ENCODE measurements at places on chromosomes 7 and 10. TPM values are rescaled to one million over a fixed set of nuclear protein-coding genes. Genes with fewer than 3 reads are reported as not detected.

The TMEM236 gene
- 2.1 TPM for total RNA-seq

The BTRC gene
- 16.4 TPM for total RNA-seq

The MEIG1 gene
- 3.5 TPM for total RNA-seq

The ACTR3C gene
- 13.0 TPM for total RNA-seq

The JCAD gene
- total RNA-seq = 41.9 TPM

The ANKRD30A gene
- total RNA-seq = not detected

The ODAD2 gene
- total RNA-seq = 12.1 TPM

The PPP3CB gene
- 65.0 TPM for total RNA-seq

The NEUROG3 gene
- not detected for total RNA-seq

The SNX10 gene
- 12.2 TPM for total RNA-seq

The TMEM270 gene
- total RNA-seq = 1.1 TPM

The ZNF488 gene
- total RNA-seq = 0.64 TPM

The PLPP4 gene
- total RNA-seq = 0.18 TPM

The PCDH15 gene
- total RNA-seq = 16.9 TPM

The CCDC3 gene
- 11.7 TPM for total RNA-seq

The SCIN gene
- total RNA-seq = 16.4 TPM

The TLX1 gene
- not detected for total RNA-seq

The MACROH2A2 gene
- 19.3 TPM for total RNA-seq

The CACUL1 gene
- total RNA-seq = 66.3 TPM

The NME8 gene
- 0.28 TPM for total RNA-seq

The ARL4A gene
- 31.7 TPM for total RNA-seq

The SUGCT gene
- 4.2 TPM for total RNA-seq

The MINDY4 gene
- total RNA-seq = 13.3 TPM

The RNF32 gene
- total RNA-seq = 2.7 TPM

The AMZ1 gene
- 8.3 TPM for total RNA-seq

The FXYD4 gene
- not detected for total RNA-seq

The ECHDC3 gene
- 37.9 TPM for total RNA-seq

The TAS2R5 gene
- total RNA-seq = 1.2 TPM

The IGFBP1 gene
- total RNA-seq = not detected

The GRK5 gene
- 42.7 TPM for total RNA-seq

The CTAGE6 gene
- 2.0 TPM for total RNA-seq

The LIPN gene
- 0.34 TPM for total RNA-seq

The TSPAN14 gene
- 67.3 TPM for total RNA-seq

The FGFBP3 gene
- 2.3 TPM for total RNA-seq

The TNPO3 gene
- total RNA-seq = 32.5 TPM

The GET4 gene
- total RNA-seq = 34.1 TPM

The OR2A1 gene
- not detected for total RNA-seq

The LIPF gene
- total RNA-seq = not detected

The ZNF365 gene
- 2.4 TPM for total RNA-seq

The ACADSB gene
- 36.2 TPM for total RNA-seq

The GRM3 gene
- total RNA-seq = not detected

The ANKRD2 gene
- total RNA-seq = not detected

The RELN gene
- total RNA-seq = 3.3 TPM

The PDE6C gene
- total RNA-seq = not detected

The CCDC201 gene
- total RNA-seq = not detected

The DNTT gene
- total RNA-seq = not detected

The HACD1 gene
- total RNA-seq = 31.9 TPM

The STEAP2 gene
- 14.6 TPM for total RNA-seq

The DRGX gene
- total RNA-seq = not detected

The RAMP3 gene
- 49.8 TPM for total RNA-seq

The EPDR1 gene
- 93.2 TPM for total RNA-seq

The SVIL gene
- total RNA-seq = 68.4 TPM

The SPDYE2B gene
- not detected for total RNA-seq
